Hypothalamus (tissue), 51 donors: ENCODE measurements at places on chromosomes 2 and 18.

- DNase-seq: no peak
Measured at GRCh38 chr2:194116861-194117260, 1540.2 kb upstream of the SLC39A10 start.

GRCh38 chr2:77190721-77191346 lies 331.3 kb downstream of the LRRTM4 start:
- no peak for DNase-seq

- DNase-seq: no peak
Measured at GRCh38 chr18:34911661-34912384, 129.4 kb upstream of the MAPRE2 start.

GRCh38 chr2:224573724-224574123 lies 11.4 kb downstream of the CUL3 start:
- no peak for DNase-seq

- DNase-seq: no peak
Measured at GRCh38 chr2:239192975-239193374, 207.8 kb downstream of the HDAC4 start.

DNA sequence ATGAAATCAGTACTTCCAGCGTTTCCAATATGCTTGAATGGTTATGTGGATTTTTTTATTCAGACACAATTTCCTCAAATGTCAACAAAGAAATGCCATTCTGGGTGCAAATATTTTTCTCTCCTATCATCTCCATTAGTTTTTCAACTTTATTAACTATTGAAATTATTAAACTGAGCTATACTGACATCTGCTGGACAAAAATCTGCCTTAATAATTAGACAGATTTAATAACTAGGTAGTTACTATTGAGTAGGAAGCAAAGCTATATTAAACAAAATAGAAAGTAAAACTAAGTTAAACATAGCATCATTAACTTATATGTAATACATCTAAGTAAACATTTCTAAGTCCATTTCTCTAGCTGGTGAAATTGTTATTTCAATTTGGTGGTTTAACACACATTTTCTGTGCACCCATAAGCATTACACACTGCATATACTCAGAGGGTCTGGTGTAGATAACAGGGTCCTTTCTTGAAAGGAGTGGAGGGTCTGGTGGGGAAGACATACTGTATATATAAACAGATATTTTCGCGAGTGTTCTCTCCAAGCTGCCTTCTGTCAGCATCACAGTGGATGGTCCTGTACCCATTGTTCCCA lies 77.0 kb downstream of the LANCL1 start:
- no peak for DNase-seq

GRCh38 chr2:204250692-204251091 lies 294.6 kb upstream of the PARD3B start:
- no peak for DNase-seq

DNA sequence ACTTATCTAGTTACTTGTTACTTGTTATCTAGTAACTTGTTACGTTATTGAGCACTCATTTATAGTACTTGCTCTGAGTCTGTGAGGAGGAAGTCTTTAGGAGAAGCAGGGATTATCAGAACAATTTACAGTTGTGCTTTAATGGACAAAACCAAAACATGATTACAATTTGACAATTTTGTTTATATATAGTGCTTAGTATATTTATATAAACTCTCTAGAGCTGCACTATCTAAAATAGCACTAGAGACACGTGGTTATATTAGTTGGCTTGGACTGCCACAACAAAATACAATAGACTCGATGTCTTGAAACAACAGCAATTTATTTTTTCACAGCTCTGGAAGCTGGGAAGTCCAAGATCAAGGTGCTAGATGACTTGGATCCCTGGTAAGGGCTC lies 78.4 kb downstream of the BMPR2 start:
- DNase-seq: no peak

DNA sequence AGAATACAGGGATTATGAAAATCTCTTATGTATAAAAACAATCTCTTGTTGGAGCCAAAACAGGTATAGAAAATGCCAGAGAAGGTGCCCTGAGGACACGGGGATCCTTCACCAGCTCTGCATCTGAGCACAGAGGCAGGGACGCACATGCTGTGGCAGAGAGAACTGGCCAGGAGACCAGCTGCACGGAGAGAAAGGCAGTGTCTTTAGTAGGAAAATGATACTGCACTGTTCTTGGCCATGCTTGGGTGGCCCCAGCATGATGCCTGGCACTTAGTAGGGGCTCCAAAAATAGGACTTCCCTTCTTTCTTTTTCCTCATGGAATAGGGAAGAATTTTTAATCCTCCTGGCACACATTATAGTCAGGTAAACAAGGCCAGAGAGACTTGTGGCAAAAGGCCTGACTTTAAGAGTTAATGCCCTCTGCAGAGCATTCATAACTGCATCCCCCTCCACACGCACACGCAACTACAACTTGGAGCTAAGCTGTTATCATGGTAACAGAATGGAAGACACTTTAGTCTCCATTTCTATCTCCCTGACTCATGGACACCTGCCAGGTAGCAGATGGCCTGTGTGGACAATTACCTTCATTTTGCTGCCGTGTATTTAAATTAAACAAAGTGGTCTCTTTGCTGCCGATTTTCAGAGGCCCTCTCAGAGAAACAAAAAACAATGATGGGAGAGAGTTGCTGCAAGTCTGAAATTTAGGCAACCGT lies 59.7 kb upstream of the DNMT3A start:
- no peak for DNase-seq

- no peak for DNase-seq
Measured at GRCh38 chr18:5619376-5619775, 75.6 kb upstream of the EPB41L3 start.
